ENCODE measurements at places on chromosomes 2 and 18.

GRCh38 chr2:46780801-46781445, 134.7 kb downstream of the MCFD2 start:
- peak; percentile 36 for DNase-seq

DNA sequence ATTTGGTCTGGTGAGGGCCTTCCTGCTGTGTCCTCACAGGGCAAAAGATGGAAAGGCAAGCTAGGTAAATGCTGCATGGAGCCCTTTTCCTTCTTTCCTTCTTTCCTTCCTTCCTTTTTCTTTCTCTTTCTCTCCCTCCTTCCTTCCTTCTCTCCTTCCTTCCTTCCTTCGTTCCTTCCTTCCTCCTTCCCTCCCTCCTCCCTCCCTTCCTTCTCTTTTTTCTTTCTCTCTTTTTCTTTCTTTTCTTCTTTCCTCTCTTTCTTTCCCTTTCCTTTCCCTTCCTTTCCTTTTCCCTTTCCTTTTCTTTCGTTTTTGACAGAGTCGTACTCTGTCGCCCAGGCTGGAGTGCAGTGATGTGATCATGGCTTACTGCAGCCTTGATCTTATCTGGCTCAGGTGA, 23.1 kb upstream of the C2orf74 start:
- DNase-seq = no peak

- no peak for DNase-seq
Observed at GRCh38 chr2:105248316-105249070, 7.0 kb downstream of the GPR45 start.

- DNase-seq = peak; percentile 55
Observed at GRCh38 chr2:18626958-18627650, 37.7 kb upstream of the NT5C1B start.

DNA sequence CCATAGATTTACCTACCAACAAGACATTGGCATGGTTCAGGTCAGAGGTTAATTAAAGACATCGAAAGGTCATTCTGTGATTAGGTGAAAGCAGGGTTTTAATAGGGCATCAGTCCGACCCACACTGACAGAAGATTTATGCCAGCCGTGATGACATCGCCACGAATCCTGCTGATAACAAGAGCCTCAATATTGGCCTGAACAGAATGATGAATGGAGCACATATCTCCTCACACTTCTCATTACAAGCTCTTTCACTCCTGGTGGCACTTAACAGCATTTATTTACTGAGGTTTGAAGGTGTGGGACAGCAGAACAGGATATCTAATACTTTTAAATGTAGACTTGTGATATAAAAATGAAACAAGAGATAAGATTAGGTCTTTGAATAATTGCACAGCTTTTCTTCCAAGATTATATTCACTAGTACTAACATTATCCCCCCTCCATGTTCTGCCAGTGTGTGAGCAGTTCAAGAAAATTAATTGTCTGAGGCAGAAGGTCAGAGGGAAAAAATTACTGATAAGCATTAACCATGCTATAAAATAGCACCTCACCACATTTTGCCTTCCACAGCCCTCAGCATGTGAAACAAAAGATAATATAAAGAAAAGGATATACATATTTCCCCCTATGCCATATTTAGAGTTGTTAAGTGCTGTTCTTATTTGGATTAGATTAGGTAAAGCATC, 23.1 kb upstream of the INSIG2 start:
- DNase-seq = no peak

Data from EH (cell line).